ENCODE measurements at places on chromosomes 7 and 10.

GRCh38 chr7:128833148-128833945, 3.1 kb downstream of the FLNC start:
- no peak for DNase-seq

DNA sequence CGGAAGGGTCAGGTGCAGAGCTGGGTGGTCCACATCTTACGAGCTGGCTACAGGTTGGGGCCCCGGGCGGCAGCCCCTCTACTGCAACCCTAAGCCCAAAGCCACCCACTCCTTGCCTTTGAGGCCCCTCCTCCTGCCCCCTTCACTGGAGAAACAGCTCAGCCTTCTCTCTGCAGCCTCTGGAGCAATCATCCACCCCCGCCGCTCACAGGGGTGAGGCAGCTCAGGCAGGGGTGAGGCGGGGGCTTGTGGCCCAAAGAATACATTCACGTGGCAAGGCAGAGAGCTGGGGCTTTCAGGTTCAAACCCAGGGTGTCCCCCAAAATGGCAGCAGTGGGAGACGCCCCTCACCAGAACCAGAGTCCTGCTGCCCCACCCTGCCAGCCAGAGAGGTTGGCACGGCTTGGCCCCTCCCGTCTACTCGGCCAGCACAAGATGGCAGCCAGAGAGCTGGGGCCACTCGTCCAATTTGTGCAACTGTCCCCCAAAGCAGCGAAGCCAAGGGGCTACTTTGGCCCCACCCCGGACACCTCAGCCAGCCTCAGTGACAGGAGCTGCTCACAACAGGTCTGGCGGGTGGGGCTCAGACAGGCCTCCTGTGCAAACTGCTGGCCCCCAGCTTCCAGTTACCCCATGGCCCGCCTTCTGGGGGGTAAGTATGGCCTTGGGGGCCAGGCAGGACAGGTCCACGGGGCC, 7.2 kb downstream of the GNB2 start:
- no peak for DNase-seq

GRCh38 chr10:126634911-126635310, 35.6 kb downstream of the C10orf90 start:
- no peak for DNase-seq

- DNase-seq: no peak
Measured at GRCh38 chr10:71250405-71250804, 38.0 kb downstream of the UNC5B start.

- no peak for DNase-seq
Measured at GRCh38 chr10:96401036-96401435, 42.2 kb upstream of the OPALIN start.
